Vagina (tissue), 2 donors: ENCODE measurements at places on chromosomes 7 and 10.

- no peak for DNase-seq
Measured at GRCh38 chr10:71527135-71527534, 130.4 kb downstream of the CDH23 start.

GRCh38 chr10:77001206-77001605 is 636.4 kb downstream of the KCNMA1 start:
- no peak for DNase-seq

DNA sequence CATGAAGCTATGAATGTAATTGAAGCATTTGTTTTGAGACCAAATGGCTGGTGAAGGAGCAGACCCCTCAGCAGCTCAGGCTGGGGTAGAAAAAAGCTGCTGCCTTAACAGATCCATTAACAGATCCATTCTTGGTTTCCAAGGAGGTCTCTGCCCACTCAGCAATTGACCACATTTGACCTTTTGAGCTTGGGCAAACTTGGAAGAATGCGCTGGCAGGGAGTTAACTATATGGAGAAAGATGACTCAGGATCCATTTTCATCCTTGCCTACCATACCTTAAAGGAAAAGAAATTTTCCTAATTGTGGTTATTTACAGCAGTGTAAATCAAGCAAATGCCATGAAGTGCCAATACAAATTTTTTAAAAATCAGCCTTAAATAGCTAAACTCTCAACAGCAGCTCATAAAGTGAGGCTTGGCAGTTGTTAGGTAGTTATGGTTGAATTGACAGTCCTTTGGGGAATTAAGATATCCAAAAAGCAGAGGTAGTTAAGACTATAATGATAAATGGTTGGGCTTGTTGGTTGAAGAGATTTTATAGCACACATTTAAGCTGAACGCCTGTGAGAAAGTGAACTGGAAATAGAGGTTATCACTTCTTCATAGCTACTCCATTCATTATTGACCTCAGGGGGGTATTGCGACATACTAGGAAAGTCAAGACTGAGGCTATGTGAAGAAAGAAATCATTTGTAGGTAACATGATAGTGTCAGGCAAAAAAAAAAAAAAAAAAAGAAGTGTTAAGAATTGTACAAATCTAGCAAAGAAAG is 83.9 kb downstream of the MKX start:
- DNase-seq: no peak

- no peak for DNase-seq
Measured at GRCh38 chr10:79181698-79182521, 113.1 kb downstream of the ZMIZ1 start.

- no peak for DNase-seq
Measured at GRCh38 chr10:1860351-1860750, 123.0 kb upstream of the ADARB2 start.
